ENCODE measurements at places on chromosomes 3 and 15. TPM values are rescaled to one million over a fixed set of nuclear protein-coding genes. Genes with fewer than 3 reads are reported as not detected.

Gene GABRR3
- not detected for total RNA-seq

Gene P2RY1
- 0.29 TPM for total RNA-seq

Gene SIDT1
- total RNA-seq = 65.7 TPM

Gene CCR8
- total RNA-seq = not detected

Gene EFCC1
- total RNA-seq = 0.19 TPM

Gene DPP8
- 38.4 TPM for total RNA-seq

Gene RTP2
- total RNA-seq = not detected

Gene GPR62
- total RNA-seq = not detected

Gene SI
- total RNA-seq = not detected

Gene ZNF620
- 1.3 TPM for total RNA-seq

Gene TPRG1
- total RNA-seq = 3.3 TPM

Gene BCL2A1
- total RNA-seq = 41.6 TPM
